ENCODE measurements at places on chromosomes 1 and 21.

GRCh38 chr21:37219761-37220432 is 47.2 kb downstream of the VPS26C start:
- no peak for DNase-seq

- no peak for DNase-seq
Measured at GRCh38 chr1:95073446-95073845, 695 bp upstream of the ALG14 start.

DNA sequence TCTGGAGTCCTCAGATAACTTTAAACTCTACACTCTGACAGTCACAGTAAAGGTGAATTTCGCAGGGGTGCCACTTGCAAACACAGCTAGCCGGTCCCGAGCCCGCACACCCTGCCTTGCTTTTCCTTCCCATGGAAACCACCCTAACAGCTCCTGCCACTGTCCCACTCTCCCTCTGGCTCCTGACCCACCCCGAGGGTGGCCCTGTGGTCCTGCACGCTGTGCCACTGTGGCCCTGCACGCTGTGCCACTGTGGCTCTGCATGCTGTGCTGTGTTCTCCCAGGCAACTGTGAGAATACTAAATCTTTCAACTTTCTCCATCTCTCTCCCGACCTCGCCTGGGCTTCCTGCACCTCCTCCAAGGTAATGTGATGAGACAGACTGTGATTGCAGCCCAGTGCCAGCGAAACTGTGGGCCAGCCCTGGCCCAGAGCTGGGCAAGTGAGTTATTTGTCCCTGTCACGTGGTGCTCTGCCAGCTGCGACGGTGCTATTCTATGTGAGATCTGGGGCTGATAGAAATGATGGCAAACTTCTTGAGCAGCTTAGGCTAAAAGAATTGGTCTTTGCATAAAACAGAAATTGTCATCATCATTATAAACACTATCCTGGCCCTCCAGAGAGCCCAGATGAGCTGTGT is 63.4 kb upstream of the TARBP1 start:
- no peak for DNase-seq

DNA sequence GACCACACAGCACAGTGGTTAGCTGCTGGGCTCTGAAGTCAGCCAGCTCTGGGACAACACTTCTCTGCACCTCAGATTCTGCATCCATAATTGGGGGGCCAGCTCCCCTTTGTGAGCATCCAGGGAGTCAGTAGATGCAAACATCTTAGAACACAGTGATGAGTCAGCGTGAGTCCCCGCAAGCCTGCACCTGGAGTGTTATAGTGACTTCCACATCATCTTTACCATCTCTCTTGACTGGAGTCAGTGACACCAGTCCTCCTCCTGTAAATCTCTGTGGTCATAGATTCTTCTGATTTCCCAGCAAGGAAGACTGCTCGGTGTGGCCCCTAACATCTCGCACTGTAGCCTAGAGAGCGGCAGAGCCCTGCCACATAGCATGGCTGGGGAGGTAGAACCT is 13.9 kb upstream of the EDN2 start:
- DNase-seq = no peak

DNA sequence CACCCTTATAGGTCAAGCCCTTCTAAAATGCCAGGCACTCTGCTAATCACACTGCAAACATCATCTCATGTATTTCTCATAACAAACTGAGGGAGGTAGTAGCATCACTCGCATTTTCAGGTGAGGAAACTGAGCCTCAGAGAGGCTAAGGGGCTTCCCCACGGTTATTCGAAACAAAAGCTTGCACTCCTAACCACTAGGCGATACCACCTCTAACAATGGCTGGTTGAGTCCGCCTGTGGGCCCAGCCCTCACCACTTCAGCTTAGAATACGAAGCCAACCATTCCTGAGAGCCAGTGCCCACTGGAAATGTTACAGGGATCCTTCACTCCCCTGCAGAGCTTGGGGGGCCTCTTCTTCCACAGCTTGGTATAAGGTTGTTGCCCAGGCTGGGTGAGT is 65.3 kb upstream of the TENT5C start:
- no peak for DNase-seq

GRCh38 chr1:155463865-155464650 is 98.5 kb downstream of the ASH1L start:
- DNase-seq = no peak

Data from activated CD8-positive, alpha-beta memory T cell treated with anti-CD3 and anti-CD28 coated beads, Interleukin-2, amount 50 U/mL, for 4 hours (primary cell).